ENCODE measurements at places on chromosomes 4 and X. TPM values are rescaled to one million over a fixed set of nuclear protein-coding genes. Genes with fewer than 3 reads are reported as not detected.

DNA sequence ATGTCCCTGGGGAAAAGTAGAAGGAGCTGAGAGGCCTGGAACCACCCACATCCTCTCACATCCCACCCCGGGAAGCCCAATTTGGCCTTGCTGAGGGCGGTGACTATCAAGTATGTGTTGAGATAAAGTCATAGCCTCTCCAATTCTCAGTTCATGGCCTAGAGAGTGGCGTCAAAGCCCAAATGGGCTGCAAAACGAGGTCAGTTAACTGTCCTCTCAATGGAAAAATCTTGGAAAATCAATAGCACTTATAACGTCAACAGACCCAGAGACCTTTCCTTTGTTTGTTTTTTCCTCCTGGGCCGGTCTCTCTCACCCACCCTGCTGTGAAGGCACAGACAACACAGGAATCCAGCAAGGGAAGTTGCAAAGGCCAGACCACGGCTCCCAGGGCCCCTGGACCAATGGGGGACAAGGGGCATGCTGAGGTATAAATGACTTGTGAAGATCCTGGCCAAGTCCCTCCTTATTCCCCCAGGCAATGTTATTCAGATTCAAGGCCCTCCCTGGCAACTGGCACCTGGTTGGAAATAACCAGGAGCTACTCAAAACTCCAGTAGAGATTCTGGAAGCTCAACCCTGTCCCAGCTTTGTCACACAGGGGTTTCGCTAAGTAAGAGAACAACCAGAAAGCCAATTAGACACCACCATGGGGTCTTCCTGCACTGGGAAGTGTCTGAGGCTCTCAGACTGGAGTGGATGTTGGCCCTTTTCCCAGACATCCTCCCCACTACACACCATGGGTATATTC, 38.6 kb downstream of the TSC22D3 start:
- DNase-seq = no peak

DNA sequence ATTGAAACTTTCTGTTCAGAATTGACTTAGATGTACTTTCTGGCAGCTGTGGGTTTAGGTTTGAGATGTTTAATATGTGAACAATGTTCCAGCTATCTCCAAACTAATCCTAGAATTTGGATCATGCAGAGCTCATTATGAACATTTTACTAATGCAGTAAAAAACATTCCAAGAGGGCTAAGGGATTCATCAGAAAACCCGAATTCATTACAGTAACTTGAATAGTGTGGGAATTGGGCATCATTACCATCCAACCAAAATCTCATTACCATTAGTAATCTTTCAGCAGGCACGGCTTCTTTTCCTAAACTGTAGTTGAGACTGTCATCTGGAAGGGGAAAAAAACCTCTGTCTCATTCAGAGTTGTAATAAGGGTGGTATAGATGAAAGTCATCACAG, 91.0 kb downstream of the LIMCH1 start:
- no peak for DNase-seq

DNA sequence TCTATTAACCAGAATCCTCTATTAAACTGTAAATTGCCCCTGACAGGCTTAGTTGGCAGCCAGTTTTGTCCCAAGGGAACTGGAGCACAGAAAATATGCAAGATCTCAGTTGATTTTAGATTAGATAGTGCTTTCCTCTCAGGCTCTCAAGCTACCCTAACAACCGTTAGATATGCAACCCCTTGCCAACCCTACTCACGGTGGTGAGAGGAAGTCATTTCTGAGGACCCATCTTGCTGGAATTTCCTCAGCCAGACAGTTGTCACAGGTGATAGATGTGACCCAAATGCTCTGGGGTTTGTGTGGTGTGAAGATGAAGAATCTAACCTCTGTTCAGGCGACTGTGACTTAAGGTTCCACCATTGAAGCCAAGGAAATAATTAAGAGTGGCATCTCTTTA, 447.1 kb downstream of the MID1IP1 start:
- no peak for DNase-seq

- no peak for DNase-seq
Measured at GRCh38 chr4:184292465-184292867, 74.8 kb upstream of the ENPP6 start.

- DNase-seq = no peak
Measured at GRCh38 chr4:2172161-2172560, 69.8 kb downstream of the HAUS3 start.

- no peak for DNase-seq
Measured at GRCh38 chr4:186079694-186080093, 10.7 kb downstream of the TLR3 start.

- no peak for DNase-seq
Measured at GRCh38 chr4:140837736-140838135, 81.6 kb upstream of the TBC1D9 start.

DNA sequence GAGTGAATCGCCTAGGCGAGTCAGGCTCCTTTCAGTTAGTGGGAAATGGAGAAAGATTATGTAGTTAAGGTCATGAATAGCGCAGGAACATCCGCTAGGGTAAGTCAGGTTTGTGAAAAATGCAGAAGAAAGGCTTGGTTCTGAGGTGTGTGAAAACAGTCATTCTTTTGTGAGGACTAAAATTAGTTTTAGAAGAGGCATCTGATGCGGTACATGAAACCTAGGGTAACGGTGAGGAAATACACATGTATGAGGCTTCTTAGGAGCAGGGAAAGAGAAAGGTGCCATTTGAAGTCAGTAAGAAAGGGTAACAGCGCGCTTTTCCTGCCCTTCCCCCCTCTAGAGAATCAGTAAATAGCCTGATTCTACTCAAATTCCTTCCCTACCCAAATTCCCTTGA, 570 bp upstream of the RNF128 start:
- DNase-seq = no peak

- no peak for DNase-seq
Measured at GRCh38 chrX:128992107-128992971, 531.0 kb downstream of the SMARCA1 start.

DNA sequence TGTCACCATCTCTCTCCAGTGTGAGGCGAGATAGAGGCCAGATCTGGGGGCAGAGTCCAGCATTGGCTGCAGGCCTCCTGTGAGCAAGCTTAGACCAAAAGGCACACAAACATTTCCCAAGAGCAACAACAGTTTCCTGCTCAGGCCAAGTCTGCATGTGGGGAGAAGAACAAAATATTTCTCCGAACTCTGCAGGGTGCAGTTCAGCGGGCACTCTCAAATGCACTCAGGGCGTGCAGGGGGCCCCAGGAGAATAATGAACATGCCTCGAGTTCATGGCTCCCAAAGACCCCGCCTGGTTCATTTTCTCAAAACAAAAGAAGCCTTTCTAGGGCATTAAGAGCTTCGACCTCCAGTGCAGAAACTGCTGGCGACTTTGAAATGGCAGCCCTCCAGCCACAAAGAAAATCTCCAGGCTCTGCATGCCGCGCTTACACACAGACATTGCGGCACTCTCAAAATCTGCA, 57.8 kb upstream of the HELT start:
- no peak for DNase-seq

DNA sequence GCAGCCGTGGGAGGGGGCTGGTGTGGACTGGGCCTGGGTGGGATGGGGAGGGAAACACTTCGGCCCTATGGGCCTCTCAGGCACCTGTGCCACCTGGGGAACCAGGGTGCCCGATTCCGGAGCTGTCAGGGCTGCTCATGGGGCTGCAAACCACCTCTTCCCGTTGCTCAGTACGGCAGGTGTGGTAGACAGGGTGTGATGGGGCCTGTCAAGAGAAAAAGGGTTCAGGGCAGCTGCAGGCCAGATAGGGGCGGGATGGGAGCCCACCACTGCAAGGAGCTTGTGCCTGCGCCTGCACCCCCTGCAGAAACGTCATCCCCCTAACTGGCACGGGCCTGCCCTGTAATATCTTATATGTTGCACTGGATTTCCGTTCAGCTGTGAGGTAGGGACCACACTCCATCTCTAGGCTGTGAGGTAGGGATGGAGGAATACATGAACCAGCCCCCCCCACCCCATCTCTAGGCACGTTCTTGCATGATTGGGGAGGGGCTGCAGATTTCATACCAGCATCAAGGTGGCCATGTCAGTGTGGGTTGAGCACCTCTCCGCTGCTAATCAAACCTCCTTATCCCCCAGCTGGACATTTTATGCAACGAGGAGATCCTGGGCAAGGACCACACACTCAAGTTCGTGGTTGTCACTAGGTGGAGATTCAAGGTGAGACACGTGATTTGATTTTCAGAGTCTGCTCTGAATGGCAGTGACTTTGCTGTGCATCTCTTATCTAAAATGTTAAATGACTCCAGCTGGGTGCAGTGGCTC, 59.0 kb downstream of the PCGF3 start:
- DNase-seq = no peak

DNA sequence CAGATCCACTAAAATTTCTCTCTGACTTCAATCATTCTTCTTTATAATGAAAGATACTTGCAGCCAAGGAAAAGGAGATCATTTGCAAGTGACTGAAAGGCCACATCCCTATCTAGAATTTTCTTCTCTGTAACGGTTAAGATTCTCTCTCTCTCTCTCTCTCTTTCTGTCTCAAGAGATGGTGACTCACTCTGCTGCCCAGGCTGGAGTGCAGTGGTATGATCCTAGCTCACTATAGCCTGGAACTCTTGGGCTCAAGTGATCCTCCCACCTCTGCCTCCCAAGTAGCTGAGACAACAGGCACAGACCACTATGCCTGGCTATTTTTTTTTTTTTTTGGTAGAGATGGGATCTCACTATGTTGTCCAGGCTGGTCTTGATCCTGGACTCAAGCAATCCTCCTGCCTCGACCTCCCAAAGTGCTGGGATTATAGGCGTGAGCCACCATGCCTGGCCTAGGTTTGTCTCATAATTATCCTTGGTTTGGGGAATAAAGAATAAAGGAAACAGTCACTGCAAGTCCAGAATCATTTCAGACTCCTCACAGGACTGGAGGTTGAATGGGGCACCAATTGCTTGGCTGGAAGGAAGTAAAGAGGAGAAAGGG, 33.3 kb upstream of the GALNT7 start:
- no peak for DNase-seq

GRCh38 chr4:16670727-16671126, 227.7 kb downstream of the LDB2 start:
- no peak for DNase-seq

GRCh38 chrX:1221296-1221845, 8.9 kb upstream of the CRLF2 start:
- DNase-seq = no peak

DNA sequence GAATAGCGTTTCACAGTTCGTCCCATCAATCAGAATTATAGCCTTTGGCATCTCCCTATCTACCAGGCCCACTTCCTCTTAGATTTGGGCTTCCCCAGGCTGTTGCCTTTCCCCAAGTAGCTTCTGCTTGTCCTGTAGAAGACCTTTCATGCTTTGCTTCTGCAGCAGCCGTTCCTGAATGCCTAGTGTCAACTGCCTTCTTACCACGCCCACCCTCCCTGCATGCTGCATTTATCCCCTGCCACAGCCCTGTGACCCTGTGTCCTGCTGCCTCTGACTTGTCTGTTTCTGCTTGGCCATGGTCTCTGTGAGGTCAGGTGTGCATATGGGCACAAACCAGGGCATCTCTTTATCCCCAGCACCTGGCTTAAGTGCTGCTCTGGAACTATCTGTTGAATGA, 56.3 kb downstream of the HTT start:
- no peak for DNase-seq

DNA sequence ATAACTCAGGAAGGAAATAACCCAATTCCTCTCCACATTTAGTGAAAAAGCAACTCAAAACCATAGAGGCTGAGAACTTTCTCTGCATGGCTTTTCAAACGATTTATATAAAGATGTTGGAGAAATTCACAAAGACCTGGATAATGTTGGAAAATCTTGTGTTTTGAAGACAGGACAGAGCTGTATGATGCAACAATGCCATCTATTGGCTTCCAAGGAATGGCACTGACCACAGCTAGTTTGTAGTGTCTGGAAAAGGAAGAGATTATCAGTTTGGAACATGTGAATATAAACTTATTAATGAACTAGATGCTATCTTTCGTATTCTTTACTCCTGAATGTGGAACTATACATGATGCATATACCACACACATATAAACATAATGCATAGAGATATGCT, 503.6 kb downstream of the IL1RAPL1 start:
- no peak for DNase-seq

GRCh38 chrX:103220511-103221323, 5.8 kb downstream of the BEX4 start:
- no peak for DNase-seq

- no peak for DNase-seq
Measured at GRCh38 chr4:168380290-168380689, 61.7 kb upstream of the DDX60 start.

AR gene
- 0.39 TPM for total RNA-seq

BTK gene
- 5.6 TPM for total RNA-seq

MUC7 gene
- not detected for total RNA-seq

SLC34A2 gene
- not detected for total RNA-seq

PGAM4 gene
- total RNA-seq = not detected

RRH gene
- total RNA-seq = not detected

SLC35A2 gene
- 13.9 TPM for total RNA-seq

TENM3 gene
- not detected for total RNA-seq

All from naive thymus-derived CD4-positive, alpha-beta T cell (primary cell).